ENCODE measurements at places on chromosomes 11 and 22.

DNA sequence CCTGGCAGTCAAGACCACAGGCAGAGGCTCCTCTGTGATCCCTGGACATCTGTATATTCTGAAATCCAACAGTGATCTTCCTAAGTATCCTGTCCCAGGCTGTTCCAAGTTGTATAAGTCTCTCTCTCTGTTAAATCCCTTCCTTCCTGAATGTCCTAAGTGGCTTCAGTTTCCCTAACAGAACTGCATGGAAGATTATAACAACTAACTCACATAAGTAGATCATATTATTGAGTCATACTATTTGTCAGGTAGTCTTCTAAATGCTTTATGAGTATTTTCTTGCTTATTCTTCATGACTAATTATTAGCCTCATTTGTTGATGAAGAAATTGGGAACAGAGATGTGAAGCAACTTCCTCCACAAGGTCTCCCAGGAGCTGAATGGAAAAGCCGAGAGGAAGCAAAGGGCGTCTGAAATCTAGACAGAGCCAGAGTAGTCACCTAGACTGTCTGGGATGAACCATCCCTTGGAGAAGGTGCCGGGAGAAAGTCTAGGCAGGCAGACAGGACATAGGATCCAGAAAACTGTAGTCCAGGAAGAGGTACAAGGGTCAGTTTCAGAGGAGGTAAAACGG, 93.2 kb upstream of the FAT3 start:
- DNase-seq: no peak

- DNase-seq: no peak
Measured at GRCh38 chr11:114132944-114133394, 73.5 kb downstream of the ZBTB16 start.

DNA sequence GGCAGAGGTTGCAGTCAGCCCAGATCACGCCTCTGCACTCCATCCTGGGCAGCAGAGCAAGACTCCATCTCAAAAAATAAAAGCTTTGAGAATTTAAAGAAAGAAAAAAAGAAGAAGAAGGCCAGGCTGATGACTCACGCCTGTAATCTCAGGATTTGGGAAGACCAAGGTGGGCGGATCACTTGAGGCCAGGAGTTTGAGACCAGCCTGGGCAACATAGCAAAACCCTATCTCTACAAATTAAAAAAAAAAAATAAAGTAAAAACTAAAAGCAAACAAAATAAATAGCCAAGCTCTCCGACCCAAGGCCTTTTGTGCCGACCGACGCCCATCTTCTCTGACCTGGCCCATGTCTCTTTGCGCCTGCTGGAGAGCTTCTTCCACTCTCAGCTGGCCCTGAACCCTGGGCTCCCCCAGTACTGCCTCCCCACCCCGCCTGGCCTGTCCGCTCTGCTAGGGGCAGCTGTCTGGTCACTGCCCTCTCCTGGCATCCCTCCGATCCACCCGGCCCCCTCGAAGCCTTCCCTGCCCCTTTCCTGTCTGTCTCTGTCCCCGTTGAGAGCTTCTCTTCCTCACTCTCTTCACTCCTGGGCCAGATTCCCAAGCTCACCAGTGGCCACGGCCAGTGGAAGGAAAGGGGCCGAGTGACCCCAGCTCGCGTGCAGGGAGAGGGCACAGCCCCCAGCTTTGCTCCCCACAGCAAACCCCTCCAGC, 4.8 kb upstream of the LSP1 start:
- DNase-seq: no peak

- peak; percentile 81 for DNase-seq
Measured at GRCh38 chr11:121418625-121419114, 33.4 kb upstream of the SORL1 start.

- DNase-seq: no peak
Measured at GRCh38 chr11:111908639-111909305, 2.8 kb downstream of the CRYAB start.

DNA sequence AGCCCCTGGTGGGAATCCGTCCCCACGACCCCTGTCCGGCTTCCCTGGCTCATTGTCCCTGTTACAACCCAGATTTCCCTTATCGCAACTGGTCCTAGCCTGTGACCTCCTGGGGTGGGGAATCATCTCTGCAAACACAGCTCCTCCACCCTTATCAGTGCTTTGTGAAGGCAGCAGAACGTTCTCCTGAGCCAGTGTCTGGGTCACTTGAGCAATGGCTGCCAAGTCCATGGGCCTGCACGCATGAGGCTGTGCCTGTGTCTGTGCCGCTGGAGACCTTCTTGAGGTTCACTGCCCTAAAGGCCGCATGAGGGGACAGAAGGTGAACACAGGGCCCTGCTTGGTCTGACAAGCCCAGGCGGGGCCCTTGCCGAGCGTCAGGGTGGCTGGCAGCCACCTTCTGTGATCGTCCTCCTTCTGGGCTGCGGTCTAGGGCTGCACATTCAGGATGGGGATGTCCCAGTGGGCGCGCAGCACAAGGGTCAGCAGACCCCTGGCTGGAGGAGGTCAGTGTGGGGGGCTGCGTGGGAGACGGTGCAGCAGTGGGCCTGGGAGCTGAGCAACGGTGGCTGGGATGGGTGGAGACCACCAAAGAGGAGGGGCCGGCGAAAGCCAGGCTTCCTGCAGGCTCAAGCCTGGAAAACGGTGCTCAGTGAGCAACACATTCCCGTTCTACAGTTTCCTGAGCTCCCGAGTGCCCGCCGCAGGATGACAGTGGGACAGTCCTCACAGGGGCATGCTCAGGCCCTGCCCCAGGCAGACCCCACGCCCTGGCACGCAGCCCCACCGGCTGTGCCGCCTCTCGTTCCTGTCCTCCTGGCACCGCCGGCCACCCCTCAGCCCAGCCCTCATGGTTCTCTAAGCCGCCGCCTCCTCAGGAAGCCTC, 74.1 kb downstream of the CDKN1C start:
- DNase-seq: no peak

GRCh38 chr11:34468209-34468841, 29.6 kb downstream of the CAT start:
- DNase-seq: no peak

DNA sequence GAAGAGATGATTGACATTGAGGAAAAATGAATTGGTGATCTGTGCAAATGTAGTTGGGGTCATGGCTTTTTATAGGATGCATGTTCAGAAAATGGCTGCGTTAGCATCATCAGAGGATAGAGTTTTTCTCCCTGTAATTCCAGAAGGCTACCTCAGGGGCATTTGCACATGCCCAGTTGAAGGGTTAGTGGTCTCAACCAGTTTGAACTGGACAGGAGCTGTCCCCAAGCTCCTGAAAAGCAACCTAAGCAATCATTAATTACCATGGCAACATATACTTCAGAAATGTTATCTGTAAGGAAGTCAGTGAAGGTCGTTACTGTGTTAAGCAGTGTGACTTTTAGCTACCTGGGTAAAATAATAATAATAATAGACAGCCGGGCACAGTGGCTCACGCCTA, 29.3 kb downstream of the TUG1 start:
- no peak for DNase-seq

DNA sequence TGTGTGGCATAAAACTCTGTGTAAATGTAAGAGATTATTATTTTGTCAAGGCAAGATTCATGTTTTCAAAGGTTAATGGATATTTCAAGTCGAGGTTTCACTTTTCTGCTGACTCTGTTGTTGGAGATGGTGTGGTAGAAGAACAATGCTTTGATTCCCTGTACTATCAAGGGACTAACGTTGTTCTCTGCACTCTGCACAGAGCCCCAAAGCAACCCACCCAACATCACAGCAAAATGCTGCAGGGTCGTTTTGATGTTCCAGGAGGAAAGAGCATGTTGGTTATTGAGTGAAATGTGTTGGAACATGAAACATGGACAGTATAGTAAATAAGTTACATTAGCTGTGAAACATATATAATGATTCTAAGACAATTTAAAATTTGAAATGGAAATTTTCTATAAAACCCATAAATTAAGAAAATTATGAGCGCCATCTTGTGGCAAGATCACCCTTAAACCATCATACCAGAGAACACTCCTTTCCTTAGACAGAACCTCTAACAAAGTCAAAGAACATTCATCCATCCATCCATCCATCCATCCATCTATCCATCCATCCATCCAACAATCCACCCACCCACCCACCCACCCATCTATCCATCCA, 164.4 kb upstream of the ZBED5 start:
- peak; percentile 5 for DNase-seq

DNA sequence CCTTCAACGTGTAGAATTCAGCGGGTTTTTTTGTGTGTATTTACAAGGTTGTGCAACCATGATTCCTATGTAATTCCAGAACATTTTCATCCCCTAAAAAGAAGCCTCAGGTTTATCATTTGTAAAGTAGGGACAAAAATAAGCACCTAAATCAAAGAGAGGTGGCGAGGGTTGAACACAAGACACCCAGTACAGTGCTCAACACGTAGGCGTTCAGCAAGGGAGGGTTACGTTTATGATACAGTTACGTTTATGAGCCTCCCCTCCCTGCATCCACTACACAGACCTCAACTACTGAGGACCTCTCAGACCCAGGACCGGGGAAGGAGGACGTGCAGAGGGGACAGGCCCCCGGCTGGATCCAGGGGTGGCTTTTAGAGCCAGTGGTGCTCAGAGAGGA, 44.7 kb downstream of the FLRT1 start:
- no peak for DNase-seq

DNA sequence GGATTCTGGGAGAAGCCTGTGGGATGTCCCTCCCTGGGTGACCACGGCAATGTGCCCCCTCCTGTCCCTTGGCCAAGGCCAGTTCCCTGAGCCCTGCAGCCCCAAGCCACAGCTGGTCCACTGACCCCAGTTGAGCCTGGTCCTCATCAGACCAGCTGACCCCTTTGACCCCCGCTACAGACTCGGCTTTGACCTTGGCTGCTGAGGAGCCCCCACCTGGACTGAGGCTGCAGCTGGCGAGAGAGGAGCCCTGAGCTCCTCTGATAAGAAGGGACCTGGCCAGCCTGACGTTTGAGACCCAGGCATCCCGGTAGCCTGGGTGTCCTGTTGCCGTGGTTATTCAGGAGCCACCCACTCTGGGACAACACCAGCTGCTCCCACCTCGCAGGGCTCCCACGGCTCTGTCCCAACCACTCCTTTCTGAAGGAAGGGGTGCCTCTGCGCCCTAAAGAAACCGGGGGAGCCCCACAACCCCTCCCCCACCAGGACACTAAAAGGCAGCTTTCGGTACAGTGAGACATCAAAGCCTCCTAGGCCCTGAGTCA, 3.0 kb downstream of the ASCL2 start:
- no peak for DNase-seq

DNA sequence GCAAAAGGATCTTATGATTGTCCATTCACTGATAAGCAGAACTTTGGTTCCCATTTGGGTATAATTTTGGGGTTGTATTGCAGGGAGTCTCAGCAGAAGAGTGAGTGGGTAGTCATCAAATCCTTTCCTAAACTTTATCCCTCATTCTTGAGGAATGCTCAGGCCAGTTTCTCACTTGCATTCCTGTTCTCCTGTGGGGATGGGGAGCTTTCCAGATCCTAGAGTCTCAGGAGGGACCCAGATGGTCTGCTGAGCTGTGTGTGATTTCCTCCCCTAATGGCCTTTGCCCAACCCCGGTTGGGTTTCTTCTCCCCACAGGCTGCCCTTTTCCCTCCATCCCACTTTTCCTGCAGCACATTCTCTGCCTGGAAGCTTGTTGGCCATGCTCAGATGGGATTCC, 79.9 kb downstream of the MIAT start:
- no peak for DNase-seq

- peak; percentile 31 for DNase-seq
Measured at GRCh38 chr22:29625090-29625825, 21.8 kb downstream of the NF2 start.

DNA sequence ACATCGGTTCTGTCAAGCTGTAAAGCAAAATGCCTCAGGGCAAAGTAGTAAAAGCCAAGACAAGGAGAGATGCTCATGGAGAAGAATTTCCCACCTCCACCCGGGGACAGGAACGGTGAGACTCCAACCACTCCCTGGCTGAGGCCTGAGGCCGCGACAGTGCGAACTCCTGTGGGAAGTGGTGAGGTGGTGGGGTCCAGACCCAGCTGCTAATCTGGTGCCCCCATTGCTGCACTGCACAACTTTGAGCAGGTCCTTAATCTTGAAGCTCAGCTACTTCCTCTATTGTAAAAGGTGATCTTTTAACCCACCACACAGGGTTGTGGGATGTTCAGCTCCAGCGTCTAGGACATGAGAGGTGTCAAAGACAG, 83.9 kb downstream of the ZC3H12C start:
- DNase-seq: no peak

DNA sequence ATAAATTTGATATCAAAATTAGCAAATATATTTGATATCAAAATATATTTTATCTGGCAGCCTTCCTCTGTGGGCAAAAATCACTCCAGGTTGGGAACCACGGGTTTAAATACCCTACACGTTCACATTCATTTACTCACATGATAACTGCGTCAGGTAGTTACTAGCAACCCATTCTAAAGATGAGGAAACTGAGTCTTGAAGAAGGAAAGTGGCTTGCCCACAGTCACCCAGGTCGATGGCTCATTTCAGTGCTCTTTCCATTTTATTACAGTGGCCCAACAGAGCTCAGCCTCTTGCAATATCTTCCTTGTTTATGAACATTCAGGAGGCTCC, 19.2 kb upstream of the CDON start:
- no peak for DNase-seq

DNA sequence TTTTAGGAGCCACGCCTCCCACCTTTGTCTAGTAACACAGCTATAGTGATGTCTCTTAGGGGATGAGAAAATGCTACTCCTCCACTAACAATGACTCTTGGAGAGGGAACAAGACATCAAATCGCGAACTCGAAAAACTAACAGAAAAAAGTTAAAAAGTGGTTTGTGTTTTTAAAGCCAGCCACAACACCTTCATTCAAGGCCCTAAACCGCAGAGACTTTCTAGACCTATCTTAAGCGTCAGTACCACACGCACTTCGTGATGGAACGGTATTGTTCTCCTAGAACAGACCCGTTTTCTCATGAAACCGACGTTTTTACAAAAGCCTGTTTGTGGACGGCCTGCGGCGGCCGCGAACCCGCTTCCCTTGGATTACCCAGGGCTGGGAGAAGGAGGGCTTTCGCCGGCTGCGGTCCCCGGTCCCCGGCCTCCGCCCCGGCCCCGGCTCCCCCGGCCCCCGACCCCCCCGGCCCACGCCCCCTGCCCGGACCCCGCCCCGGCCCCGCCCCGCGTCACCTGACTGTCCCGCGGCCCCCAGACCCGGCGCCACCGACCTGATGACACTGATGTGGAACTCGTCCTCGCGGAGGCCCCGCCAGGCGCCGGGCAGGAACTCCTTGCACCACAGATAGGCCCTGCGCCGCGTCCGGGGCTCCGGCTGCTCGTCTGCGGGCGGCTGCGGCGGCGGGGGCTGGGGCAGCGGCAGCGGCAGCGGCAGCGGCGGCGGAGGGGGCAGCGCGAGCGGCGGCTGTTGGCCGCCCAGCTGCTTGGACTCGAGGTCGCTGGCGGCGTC, 718 bp downstream of the CHKA start:
- peak; percentile 73 for DNase-seq

Measured in immature natural killer cell (primary cell).